Fibroblast of skin of abdomen (primary cell): ENCODE measurements at places on chromosomes 1 and 21.

- DNase-seq: no peak
Measured at GRCh38 chr1:20320704-20321103, 30.0 kb downstream of the VWA5B1 start.

DNA sequence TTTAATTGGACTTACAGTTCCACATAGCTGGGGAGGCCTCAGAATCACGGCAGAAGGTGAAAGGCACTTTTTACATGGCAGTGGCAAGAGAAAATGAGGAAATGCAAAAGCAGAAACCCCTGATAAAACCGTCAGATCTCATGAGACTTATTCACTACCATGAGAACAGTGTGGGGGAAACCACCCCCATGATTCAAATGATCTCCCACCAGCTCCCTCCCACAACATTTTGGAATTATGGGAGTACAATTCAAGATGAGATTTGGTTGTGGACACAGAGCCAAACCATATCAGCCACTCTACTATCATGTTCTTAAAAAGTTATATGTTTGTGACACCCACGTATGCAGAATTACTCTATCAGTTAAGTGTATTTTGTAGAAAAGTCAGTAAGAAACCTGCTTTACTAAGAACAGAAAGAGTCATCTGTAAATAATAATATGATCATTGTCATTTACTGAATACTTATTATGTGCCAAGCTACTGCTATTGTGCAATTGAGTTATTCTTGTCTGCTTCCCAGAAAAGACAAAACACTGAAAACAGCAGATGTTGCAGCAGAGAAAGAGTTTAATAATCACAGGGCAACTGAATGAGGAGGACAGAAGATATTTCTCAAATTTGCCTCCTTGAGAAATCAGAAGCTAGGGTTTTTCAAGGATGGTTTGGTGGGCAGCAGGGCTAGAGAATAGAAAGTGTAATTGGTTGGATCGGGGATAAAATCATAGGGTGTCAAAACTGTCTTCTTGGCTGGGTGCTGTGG lies 207.7 kb upstream of the FGGY start:
- no peak for DNase-seq

DNA sequence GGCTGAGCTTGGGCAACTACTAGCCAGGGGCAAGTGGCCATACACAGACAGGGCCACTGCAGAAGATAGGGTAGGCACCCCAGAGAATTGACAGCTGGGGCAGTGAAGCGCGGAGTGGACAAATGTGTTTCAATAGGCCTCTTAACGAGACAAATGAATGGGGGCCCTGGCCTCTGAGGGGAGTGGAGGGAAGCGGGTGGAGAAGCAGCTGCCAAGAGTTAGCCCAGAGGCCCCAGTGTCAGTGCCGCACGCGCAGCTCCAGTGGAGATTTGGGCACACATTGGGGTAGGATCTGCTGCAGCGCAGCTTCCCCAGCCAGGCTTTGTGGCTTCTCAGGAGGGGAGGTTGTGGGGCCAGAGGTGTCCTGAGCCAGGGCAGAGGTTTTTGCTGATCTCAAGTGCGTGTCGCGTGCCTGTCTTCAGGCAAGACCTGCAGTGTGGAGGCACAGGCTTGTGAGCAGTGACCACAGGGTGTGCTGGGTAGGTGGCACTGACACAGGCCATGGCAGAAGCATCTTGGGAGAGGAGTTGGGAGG lies 16.9 kb downstream of the PTPRF start:
- no peak for DNase-seq

DNA sequence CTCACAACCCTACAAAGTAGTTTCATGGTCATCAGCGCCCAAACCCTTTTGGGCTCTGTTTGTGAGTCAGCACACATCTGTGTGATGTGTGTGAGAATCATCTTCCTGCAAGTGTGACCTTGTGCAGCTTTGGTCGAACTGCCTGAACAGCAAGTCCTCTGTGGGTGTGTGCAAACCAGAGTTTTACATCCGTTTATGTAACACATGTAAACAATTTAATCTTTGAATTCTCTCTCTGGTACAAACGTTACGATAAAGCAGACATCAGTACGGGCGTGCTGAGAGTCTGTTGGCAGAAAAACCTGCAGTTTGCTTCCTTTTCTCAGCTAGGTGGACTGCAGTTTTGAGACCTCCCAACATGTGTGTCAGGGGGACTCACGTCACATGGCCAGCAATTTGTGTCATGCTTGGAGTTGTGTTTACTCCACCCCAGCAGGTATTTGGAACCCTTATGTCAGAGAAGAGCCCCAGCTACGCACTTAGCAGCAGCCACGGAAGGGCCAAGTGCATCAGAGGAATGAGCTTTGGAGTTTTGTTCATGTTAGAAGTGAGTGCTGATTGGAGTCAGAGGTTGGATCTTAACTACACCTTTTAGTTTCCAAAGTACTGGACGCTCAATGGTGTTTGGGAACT lies 230.8 kb downstream of the PAPPA2 start:
- peak; percentile 6 for DNase-seq

- DNase-seq: no peak
Measured at GRCh38 chr1:218357211-218357892, 12.2 kb downstream of the TGFB2 start.

GRCh38 chr1:10830961-10831668 lies 34.7 kb upstream of the CASZ1 start:
- no peak for DNase-seq

DNA sequence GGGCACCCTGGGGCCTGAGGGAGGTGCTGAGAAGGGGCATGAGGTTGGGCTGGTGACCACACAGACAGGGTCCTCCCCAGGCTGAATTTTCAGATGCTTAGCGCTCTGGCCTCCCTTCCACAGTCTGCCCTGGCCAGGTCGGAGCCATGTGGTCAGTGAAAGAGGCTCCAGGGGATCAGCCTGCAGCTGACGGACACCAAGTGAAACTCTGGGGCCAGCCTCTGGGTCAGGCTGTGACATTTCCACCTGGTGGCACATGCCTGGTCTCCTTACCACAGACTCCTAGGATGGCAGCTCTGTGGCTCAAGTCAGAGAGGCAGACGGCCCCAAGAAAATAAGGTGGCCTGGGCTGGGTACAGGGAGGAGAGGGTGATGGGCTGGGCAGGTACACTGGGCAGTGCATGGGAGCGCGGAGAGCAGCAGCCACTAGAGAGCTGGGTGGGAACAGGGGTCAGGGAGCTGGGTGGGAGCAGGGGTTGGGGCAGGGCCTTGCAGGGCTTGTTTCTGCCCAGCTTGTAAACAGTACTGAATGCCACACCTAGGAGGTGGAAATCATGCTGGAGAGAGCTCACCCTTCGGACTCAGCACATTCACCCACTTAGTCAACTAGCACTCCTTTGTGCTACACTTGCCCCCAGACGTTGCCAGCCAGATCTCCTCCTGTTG lies 20.7 kb upstream of the ADARB1 start:
- no peak for DNase-seq

GRCh38 chr1:207787776-207788175 lies 35.9 kb downstream of the CD46 start:
- peak; percentile 19 for DNase-seq

GRCh38 chr1:48870596-48870995 lies 93.9 kb upstream of the BEND5 start:
- no peak for DNase-seq

GRCh38 chr1:58879464-58879863 lies 95.6 kb upstream of the JUN start:
- DNase-seq: peak; percentile 34

GRCh38 chr1:72202761-72203160 lies 79.6 kb downstream of the NEGR1 start:
- peak; percentile 9 for DNase-seq

GRCh38 chr21:45443595-45444181 lies 38.7 kb downstream of the COL18A1 start:
- no peak for DNase-seq

DNA sequence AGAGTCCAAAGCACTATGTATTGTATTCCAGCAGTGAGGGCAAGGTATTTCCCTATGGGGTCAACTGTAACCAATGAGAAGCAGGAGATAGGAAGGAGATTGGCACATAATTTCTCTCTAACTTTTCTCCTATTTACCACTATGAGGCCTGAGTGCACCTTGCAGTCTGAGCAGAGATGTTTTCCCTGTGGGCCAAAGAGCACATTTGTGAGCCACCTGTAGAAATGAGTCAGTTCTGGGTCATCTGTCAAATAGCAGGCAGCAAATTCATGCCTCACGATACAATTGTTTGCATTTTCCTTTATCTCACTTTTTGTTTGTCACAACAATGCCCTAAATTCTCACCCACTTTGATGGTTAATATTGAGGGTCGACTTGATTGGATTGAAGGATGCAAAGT lies 547.2 kb upstream of the NCAM2 start:
- peak; percentile 5 for DNase-seq

GRCh38 chr1:180387413-180387812 lies 115.0 kb downstream of the ACBD6 start:
- no peak for DNase-seq

- no peak for DNase-seq
Measured at GRCh38 chr1:2379733-2380404, 11.5 kb downstream of the MORN1 start.

DNA sequence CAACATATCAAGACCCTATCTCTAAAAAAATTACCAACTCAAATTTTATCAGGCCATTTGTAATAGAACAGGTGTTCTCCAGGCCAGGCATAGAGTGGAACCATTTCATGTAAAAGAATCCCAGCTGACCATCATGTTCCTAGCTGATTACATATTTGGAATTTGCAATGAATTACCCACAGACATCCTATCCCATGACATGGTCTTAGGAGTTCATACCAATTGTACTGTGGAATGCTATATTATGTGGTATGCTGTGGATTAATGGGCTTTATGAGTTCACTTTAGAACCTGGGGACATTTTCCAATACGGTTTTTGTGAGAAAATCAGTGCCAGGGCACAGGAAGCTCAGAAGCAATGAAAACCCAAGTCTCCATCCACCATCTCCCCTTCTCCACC lies 110.3 kb downstream of the ZNF281 start:
- DNase-seq: peak; percentile 49

GRCh38 chr1:69510026-69510425 lies 57.7 kb upstream of the LRRC7 start:
- DNase-seq: no peak

- DNase-seq: no peak
Measured at GRCh38 chr1:227035316-227035715, 95.2 kb downstream of the COQ8A start.

GRCh38 chr1:116001739-116002487 lies 25.6 kb downstream of the SLC22A15 start:
- no peak for DNase-seq

DNA sequence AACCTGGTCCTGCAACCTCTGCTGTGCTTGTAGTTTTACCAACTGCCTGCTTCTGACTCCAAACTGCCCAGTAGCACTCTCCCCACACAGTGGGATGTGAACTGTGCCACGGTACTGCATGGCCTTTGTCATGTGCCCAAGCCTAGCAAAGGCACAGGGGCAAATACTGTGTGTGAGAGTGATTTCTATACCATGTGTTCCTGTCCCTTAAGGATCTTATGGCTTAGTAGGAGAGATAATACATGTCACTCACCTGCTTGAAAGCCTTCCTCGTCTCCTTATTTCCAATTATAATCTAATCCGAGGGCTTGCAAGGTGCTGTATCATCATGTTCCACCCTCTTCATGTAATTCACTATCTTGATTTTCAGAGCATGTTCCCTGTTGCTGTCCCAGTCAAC lies 51.3 kb downstream of the UBE4B start:
- no peak for DNase-seq

- peak; percentile 53 for DNase-seq
Measured at GRCh38 chr1:244211559-244211944, 160.5 kb downstream of the ZBTB18 start.

GRCh38 chr1:212512816-212513559 lies 80.3 kb downstream of the NENF start:
- DNase-seq: peak; percentile 75

DNA sequence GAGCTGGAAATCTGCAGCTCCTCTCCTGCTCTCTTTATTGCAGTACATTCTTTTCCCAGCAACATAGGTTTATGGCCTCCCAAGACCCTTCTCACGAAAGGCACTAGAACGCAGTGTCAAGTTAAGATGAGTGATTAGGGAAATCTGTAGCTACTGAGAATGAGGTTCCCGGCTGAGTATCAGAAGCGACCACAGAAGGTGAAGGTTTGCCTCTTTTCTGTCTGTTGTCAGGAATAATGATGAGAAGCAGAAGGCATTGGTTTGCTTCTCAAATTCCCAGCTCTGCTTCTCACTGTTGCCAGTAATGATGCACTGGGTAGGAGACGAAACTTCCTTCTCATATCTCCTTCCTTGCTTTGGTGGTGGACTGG lies 128.4 kb downstream of the NTMT2 start:
- peak; percentile 80 for DNase-seq

DNA sequence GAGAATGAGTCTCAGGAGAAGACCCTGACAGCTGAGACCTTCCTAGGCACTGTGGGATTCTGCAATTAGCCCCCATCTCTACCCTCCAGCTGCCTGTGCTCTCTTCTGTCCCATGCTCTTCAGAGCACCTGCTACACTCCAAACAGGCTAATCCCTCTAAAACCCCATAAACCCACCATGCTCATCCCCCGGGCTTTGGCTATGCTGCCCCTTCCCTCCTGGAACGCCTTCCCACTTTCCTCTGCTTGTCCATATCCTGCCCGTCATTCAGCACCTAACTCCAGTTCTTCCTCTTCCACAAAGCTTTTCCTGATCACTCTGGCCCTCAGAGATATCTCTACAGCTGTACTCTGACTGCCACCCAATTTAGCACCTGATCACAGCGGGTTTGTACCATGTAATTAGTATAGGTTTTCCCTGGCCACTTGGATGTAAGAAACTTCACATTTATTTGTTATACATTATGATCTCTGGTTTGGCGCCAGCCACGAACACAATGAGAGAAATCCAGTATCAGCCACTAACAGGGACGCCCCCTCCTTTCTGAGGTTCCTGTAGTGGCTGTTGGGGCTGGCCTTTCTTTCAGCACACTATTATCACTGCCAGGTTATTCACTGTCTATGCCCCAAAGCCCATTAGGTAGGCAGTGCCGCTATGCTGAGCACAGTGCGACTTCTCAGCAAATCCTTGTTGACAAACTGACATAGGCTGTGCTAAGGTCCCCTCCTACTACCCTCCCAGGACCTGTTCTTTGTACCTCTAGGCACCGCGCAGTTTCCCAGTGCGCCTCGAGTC lies 45.1 kb downstream of the CDC7 start:
- no peak for DNase-seq

- no peak for DNase-seq
Measured at GRCh38 chr1:110338309-110338885, 780 bp upstream of the RBM15 start.

- DNase-seq: no peak
Measured at GRCh38 chr1:97680894-97681293, 239.9 kb downstream of the DPYD start.

GRCh38 chr1:72557446-72558049 lies 275.2 kb upstream of the NEGR1 start:
- DNase-seq: peak; percentile 8

GRCh38 chr1:159961636-159962035 lies 7.6 kb upstream of the SLAMF9 start:
- no peak for DNase-seq

- DNase-seq: no peak
Measured at GRCh38 chr1:205967554-205968335, 24.5 kb upstream of the SLC26A9 start.

DNA sequence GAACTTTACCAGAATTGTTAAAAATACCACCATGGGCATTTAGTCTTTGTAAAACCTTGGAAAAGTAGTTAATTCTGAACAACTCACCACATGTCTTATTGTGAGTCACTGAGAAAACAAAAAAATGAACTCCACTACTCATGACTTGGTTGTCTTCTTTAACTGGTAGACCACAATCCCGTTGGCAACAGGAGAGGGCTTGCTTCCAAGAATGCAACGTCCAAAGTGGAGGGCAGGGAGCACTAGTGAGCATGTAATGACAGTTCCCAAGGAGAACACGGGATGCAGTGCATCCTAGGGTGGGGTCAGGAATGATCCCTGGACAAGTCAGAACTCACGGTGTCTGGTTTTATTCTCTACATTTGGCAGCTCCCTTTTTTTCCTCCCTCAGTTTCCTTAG lies 15.2 kb upstream of the HMCN1 start:
- peak; percentile 92 for DNase-seq
